ENCODE measurements at places on chromosomes 11 and 22. TPM values are rescaled to one million over a fixed set of nuclear protein-coding genes. Genes with fewer than 3 reads are reported as not detected.

The NLRX1 gene
- total RNA-seq, result 11.8 TPM

The CASP5 gene
- not detected for total RNA-seq

The TIRAP gene
- total RNA-seq, result 3.8 TPM

The IGLL1 gene
- not detected for total RNA-seq

The TUB gene
- total RNA-seq, result 6.3 TPM

The FGF19 gene
- not detected for total RNA-seq

The SLC5A1 gene
- total RNA-seq, result not detected
